ENCODE measurements at places on chromosomes 2 and 18. TPM values are rescaled to one million over a fixed set of nuclear protein-coding genes. Genes with fewer than 3 reads are reported as not detected.

The RAB6C gene
- 0.94 TPM for total RNA-seq

The MAP3K19 gene
- not detected for total RNA-seq

- no peak overlapping the region for H3K27ac ChIP-seq
- H3K4me1 ChIP-seq: peaks cover 2% of the 10 kb centered on the region
- DNase-seq: no peak
Measured at GRCh38 chr2:64899081-64899865, 89.9 kb upstream of the SLC1A4 start.

The SERPINB5 gene
- total RNA-seq: not detected

GRCh38 chr2:13681936-13682335 is 950.6 kb upstream of the LRATD1 start:
- no peak for DNase-seq
- H3K36me3 ChIP-seq: no peaks in the 10 kb centered on the region
- H3K4me3 ChIP-seq: no peak overlapping the region
- H3K4me1 ChIP-seq: no peaks in the 10 kb centered on the region
- H3K27ac ChIP-seq: no peak overlapping the region
- H3K27me3 ChIP-seq: no peaks in the 10 kb centered on the region

- DNase-seq: no peak
- no peak overlapping the region for H3K4me3 ChIP-seq
- no peaks in the 10 kb centered on the region for H3K27me3 ChIP-seq
- no peaks in the 10 kb centered on the region for H3K36me3 ChIP-seq
- H3K27ac ChIP-seq: peak overlapping the region; percentile 91
- H3K4me1 ChIP-seq: peaks cover 72% of the 10 kb centered on the region
Measured at GRCh38 chr18:79457652-79458051, 61.9 kb downstream of the NFATC1 start.

DNA sequence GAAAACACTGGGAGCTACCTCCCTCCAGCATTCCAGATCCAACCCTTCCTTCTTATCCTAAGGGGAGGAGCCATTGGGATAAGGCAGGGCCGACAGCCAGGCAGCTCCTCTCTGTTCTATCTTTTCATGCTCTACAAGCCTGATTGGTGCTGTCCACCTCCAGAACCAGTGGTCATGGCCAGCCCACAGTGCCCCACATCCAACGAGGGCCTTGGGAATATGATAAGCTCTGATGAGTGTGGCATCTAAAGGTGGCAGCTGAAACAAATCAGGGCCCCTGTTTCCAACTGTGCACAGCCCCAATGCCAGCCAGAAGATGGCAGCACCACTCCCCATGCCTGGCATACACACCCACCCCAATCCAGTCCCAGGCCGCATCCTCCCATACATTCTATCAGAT is 329.3 kb downstream of the C1D start:
- H3K36me3 ChIP-seq: no peaks in the 10 kb centered on the region
- no peaks in the 10 kb centered on the region for H3K4me1 ChIP-seq
- H3K27me3 ChIP-seq: no peaks in the 10 kb centered on the region
- H3K4me3 ChIP-seq: no peak overlapping the region

The ANKRD23 gene
- 14.4 TPM for total RNA-seq

The FAM124B gene
- total RNA-seq: 0.83 TPM

DNA sequence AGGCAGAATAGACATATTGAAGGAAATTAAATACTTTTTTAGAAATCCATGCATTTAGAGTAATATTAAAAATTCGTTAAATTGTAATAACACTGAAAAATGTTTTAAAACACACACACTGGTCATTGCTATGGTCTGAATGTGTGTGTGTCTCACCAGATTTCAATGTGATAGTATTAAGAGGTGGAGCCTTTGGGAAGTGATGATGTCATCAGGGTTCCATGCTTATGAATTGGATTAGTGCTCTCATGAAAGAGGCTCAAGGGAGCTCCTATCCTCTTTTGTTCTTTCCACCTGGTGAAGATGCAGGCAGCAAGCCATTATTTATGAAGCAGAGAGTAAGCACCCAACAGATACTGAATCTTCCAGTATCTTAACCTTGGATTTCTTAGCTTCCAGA is 441.8 kb downstream of the CDH2 start:
- no peaks in the 10 kb centered on the region for H3K4me1 ChIP-seq
- H3K4me3 ChIP-seq: no peak overlapping the region
- H3K27ac ChIP-seq: no peak overlapping the region
- no peak for DNase-seq

DNA sequence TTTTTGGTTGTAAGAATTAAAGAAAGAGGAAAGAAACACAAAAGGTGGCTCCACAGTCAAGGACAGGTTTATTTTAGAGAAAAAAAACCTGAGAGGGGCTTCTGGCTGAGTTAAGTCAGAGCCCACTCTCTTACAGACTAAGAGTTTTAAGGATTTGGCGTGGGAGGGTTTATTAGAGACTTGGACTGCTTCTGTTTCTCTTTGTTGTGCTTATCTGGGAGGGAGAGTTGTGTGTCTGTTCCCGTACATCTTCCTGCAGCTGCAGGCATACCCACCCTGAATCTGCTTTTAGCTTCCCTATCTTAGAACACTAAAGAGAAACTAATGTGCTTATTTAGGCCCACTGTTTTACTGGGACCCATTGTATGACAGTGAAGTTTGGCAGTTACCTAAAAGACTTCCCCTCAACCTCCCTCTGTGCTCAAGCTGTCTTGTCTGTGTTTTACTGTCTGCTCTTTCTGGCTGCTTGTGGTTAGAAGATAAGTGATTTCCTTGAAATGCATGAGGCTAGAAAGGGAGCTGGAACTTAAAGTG is 2.7 kb downstream of the RSAD2 start:
- no peak for DNase-seq
- no peak overlapping the region for H3K4me3 ChIP-seq
- H3K36me3 ChIP-seq: no peaks in the 10 kb centered on the region
- no peaks in the 10 kb centered on the region for H3K27me3 ChIP-seq
- peak overlapping the region; percentile 54 for H3K27ac ChIP-seq

GRCh38 chr2:67904966-67905365 is 157.8 kb downstream of the C1D start:
- H3K27me3 ChIP-seq: no peaks in the 10 kb centered on the region
- no peaks in the 10 kb centered on the region for H3K4me1 ChIP-seq
- no peak for DNase-seq
- H3K36me3 ChIP-seq: no peaks in the 10 kb centered on the region

The CD8B gene
- total RNA-seq: 18.7 TPM

DNA sequence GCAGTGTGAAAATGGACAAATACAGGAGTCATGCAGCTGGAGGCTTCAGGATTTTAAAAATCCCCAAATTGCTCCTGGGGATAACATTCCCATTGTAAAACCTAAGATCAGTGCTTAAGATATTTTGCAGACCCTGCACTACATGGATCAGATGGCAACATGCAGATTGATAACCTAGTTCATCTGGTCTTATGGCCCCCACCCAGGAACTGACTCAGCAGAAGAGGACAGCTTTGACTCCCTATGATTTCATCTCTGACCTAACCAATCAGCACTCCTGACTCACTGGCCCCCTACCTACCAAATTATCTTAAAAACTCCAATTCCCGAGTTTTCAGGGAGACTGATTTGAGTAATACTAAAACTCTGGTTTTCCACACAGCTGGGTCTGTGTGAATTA is 20.0 kb downstream of the SRBD1 start:
- H3K4me3 ChIP-seq: no peak overlapping the region
- no peak overlapping the region for H3K27ac ChIP-seq
- H3K4me1 ChIP-seq: peaks cover 2% of the 10 kb centered on the region

DNA sequence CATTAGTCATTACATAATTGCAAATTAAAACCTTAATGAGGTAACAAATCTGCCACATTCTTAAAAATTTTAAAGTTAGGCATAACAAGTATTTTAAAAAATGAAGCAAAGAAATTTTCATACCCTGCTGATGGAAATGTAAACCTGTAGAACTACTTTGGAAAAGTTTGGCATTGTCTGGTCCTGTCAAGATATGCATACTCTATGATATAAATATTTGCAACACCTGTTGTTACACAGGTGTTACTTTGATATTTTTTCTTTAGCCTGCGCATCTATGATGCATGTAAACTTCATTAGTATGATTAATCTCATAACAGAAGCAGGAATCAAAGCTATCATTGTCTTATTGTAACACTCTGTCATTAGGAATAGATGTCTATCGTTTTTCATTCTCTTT is 634.3 kb downstream of the TRIB2 start:
- no peaks in the 10 kb centered on the region for H3K27me3 ChIP-seq
- H3K4me3 ChIP-seq: no peak overlapping the region
- no peak for DNase-seq

- no peaks in the 10 kb centered on the region for H3K36me3 ChIP-seq
- DNase-seq: no peak
- H3K27me3 ChIP-seq: no peaks in the 10 kb centered on the region
- H3K27ac ChIP-seq: no peak overlapping the region
- no peak overlapping the region for H3K4me3 ChIP-seq
- no peaks in the 10 kb centered on the region for H3K4me1 ChIP-seq
Measured at GRCh38 chr2:150572961-150573395, 85.5 kb upstream of the RND3 start.

GRCh38 chr18:10913919-10914318 is 235.4 kb downstream of the PIEZO2 start:
- no peaks in the 10 kb centered on the region for H3K36me3 ChIP-seq
- H3K4me3 ChIP-seq: no peak overlapping the region
- H3K27me3 ChIP-seq: no peaks in the 10 kb centered on the region
- DNase-seq: no peak

DNA sequence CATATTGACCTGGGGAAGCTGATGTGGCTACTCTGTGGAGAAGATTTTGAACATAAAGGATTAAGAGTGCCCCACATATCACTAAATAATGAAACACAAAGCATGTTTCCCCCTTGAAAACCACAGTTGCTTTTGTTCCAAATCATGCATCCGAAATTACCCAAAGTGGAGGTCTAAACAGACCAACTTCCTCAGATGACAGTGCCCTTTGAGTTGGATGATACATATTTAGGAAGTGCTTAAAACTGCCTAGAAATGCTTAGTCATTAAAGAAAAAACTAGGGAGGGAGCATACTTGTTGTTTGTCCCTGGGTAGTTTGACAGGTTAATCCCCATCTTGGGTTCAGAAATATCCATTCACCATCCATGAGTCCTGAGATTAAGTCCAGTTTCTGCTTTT is 1070.3 kb downstream of the SUCLG1 start:
- no peaks in the 10 kb centered on the region for H3K4me1 ChIP-seq
- H3K4me3 ChIP-seq: no peak overlapping the region
- DNase-seq: no peak
- no peaks in the 10 kb centered on the region for H3K36me3 ChIP-seq

The LIMS4 gene
- 3.3 TPM for total RNA-seq

GRCh38 chr18:10213526-10213925 is 240.9 kb upstream of the APCDD1 start:
- peaks cover 9% of the 10 kb centered on the region for H3K4me1 ChIP-seq
- no peak overlapping the region for H3K4me3 ChIP-seq

DNA sequence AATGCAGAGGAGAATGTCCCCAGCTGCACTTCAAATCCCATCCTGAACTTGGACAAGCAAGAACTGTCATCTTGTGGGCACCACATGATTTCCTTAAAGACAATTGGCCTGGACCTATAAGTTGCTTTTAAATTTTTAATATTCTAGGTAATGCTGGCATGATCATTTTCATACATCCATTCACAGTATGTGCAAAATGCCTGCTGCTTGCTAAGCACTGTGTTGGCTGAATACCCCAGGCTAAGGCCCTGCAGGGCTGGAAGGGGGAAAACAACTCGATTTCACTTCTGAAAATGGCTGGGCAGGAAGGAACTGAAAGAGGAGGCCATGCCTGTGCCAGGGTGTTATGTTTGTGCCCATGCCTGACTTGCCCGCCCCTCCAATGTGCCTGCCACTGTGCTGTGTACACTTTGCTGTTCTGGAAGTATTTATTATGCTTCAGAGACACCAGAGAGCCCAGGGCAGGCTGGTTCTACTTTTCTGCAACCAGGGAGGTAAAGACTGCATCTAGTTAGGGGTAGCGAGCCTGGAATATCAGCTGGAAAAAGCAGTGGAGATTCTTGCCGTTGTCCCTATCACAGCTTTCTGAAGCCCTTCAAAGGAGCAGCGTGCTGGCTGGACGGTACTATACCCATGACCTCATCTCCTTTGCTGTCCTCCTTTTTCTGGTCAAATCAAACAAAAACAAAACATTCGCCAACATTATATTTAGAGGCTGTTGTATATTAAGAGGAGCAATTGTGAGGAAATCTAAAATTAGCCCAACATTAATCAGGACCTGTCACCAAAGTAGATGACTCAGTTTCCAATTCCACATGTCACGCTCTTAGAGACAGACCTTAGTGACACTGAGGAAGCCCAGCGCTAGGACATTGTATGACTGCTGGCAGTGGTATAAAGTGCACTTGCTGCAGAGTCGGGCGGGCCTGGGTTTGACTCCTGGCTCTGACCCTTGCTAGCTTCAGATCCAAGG is 158.1 kb downstream of the DDX1 start:
- no peak overlapping the region for H3K27ac ChIP-seq
- H3K4me3 ChIP-seq: no peak overlapping the region
- H3K4me1 ChIP-seq: no peaks in the 10 kb centered on the region
- H3K27me3 ChIP-seq: no peaks in the 10 kb centered on the region
- no peaks in the 10 kb centered on the region for H3K36me3 ChIP-seq

GRCh38 chr18:12093520-12094257 is at the start of gene ANKRD62:
Gene ANKRD62 (plus strand): TSS chr18:12093843. CDS start chr18:12094018, 175 bp downstream.
- DNase-seq: no peak
- no peaks in the 10 kb centered on the region for H3K4me1 ChIP-seq
- no peaks in the 10 kb centered on the region for H3K27me3 ChIP-seq
- H3K4me3 ChIP-seq: no peak within 1 kb of the TSS
- H3K36me3 ChIP-seq: no peaks in the 10 kb centered on the region
- no peak within 1 kb of the TSS for H3K27ac ChIP-seq

The C2orf78 gene
- not detected for total RNA-seq

The SERPINB3 gene
- total RNA-seq: not detected

The HOXD4 gene
- total RNA-seq: 7.1 TPM

The KLHL30 gene
- 0.85 TPM for total RNA-seq

- H3K4me1 ChIP-seq: peaks cover 14% of the 10 kb centered on the region
- no peak overlapping the region for H3K27ac ChIP-seq
Measured at GRCh38 chr2:196590286-196590685, 49.2 kb upstream of the CCDC150 start.

- no peak for DNase-seq
- H3K27me3 ChIP-seq: no peaks in the 10 kb centered on the region
- H3K4me1 ChIP-seq: no peaks in the 10 kb centered on the region
- no peak overlapping the region for H3K27ac ChIP-seq
- H3K4me3 ChIP-seq: no peak overlapping the region
Measured at GRCh38 chr18:73824671-73825070, 323.0 kb downstream of the FBXO15 start.

The SP5 gene
- not detected for total RNA-seq

GRCh38 chr2:240244543-240244942 is 104.1 kb upstream of the OTOS start:
- DNase-seq: no peak
- no peak overlapping the region for H3K4me3 ChIP-seq
- H3K27ac ChIP-seq: peak overlapping the region; percentile 30

DNA sequence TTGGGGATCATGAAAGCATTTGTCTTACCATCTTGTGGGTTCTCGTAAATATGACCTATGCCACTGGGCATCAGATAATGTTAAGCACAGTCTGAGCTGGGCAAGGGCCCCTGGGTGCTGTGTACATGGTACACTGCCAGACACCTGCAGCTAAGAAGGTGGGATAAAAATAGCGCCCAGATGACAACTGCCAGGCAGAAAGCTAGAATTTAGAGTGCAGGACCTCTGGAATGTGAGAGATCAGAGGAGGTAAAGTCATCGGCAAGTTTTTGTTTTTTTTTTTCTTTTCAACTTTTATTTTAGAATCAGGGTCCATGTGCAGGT is 53.8 kb upstream of the CYRIA start:
- H3K36me3 ChIP-seq: no peaks in the 10 kb centered on the region
- no peaks in the 10 kb centered on the region for H3K27me3 ChIP-seq
- no peak for DNase-seq

All from spleen (tissue), 13 donors.